ENCODE measurements at places on chromosomes 3 and 15.

DNA sequence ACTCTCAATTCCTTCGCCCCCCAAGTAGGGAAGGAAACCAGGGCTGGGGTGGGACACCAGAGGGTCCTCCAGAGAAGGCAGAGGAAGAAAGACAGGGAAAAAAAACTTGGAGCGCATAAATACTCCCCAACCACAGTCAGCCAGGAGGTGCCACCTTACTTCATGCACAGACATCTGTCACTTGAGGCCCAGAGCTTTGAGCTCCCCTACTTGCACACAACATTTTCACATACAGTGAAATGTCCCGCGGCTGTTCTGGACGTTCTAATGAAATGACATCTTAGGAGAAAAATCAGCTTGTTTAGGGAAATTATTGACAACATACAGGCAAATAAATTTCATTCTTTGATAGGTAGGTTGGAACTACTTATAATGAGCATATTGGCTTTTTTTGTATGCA, 113.0 kb downstream of the LIPC start:
- no peak for DNase-seq
- peaks cover 3% of the 10 kb centered on the region for H3K4me1 ChIP-seq
- H3K27ac ChIP-seq = no peak overlapping the region
- no peaks in the 10 kb centered on the region for H3K27me3 ChIP-seq

DNA sequence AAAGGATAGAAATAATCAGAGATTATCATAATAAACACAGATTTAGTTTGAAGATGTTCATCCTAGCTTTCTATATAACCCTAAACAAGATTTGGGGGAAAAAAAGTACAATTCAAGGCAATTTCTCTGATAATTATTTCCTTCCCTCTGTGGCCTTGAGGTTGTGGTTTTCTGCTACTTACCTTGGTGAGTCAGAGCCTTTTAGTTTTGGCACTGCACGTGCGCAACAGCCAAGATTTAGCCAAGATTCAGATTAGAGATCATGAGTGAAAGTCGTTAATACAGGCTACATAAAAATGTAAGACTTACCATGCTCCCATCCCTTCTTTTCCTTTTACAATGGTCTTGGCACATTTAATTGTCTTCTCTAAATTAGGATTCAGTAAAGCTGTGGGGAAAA, 6.7 kb downstream of the LYZL4 start:
- no peak overlapping the region for H3K4me3 ChIP-seq
- H3K4me1 ChIP-seq = no peaks in the 10 kb centered on the region
- no peaks in the 10 kb centered on the region for H3K36me3 ChIP-seq
- H3K27ac ChIP-seq = no peak overlapping the region
- no peaks in the 10 kb centered on the region for H3K27me3 ChIP-seq

DNA sequence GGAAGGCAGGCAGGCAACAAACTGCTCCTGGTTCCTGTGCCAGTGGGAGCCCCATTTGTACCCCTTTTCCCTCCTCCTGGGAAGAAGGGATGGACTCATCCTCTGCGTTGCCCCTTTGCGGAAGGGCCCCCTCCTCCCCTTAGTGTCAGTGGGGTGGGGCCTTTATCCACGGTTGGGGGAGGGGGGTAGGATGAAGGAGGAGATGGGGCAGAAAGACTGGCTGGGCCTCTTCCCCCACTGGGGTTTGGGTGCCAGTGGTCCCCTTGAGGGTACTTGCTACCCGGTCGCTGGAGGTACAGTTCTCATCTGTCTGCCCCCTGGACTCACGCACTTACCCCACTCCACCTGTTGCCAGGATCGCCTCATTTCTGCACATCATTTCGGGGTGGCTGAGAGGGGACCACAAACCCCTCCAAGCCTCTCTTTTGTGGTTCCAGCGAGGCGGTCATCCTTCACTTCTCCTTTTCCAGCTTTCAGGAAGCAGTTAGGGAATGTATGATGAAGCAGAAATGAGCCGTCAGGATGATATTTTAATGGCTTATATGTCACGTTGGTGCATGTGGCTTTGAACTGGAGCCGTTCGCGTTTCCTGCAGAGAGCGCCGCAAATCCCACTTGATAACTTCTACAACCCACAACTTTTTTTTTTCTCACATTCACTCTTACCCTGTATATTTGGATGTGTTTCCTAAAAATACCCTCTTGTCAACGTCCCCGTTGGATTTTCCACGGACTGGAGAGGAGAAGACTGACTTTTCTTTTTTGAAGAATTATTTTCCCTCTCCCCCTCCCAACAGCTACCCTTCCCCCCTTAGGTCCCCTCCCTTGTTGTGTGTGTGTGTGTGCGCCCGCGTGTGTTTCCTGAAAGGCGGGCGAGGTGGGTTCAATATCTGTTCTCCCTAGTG, at the start of gene ZIC4:
Gene ZIC4 (minus strand): TSS at position 516 of the 904 bp plus-strand sequence. CDS start 3,746 bp downstream, outside the sequence.
- no peaks in the 10 kb centered on the region for H3K36me3 ChIP-seq
- no peak within 1 kb of the TSS for H3K4me3 ChIP-seq
- H3K27ac ChIP-seq = no peak within 1 kb of the TSS
- no peaks in the 10 kb centered on the region for H3K4me1 ChIP-seq
- DNase-seq = no peak

GRCh38 chr3:160403796-160404470, 4.5 kb downstream of the SMC4 start:
- no peak for DNase-seq
- H3K36me3 ChIP-seq = peaks cover 4% of the 10 kb centered on the region
- no peak overlapping the region for H3K4me3 ChIP-seq
- H3K4me1 ChIP-seq = no peaks in the 10 kb centered on the region

DNA sequence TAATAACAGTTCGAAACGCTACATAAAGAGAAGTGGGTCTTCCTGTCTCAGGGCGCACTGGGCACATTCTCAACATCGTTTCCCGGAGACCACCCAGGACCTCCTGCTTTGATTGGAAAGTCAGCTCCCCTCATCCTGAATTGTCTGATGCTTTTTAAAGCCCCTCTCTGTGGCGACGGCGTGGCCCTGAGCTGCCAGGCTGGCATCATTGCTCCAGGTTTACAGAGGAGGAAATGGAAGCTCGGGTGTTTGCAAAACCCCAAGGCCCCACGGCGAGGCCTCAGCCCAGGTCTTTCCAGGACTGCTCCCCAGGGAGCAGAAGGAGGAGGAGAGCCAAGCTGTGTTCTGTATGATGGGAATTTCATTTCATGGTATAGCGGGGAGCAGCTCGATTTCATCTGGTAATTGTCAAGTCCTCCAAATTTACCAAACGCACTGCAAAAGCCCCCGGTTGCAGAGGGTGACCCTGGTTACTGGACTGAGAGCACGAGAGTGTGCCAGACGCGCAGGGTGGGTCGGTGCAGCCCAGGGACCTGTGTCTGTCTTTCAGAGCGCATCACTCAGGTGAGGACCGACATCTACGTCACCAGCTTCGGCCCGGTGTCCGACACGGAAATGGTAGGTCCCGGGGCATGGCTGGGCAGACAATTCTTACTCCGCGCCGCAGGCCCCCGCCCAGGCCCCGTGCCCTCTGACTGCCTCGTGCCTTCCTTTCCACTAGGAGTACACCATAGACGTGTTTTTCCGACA, 15.9 kb downstream of the GABRA5 start:
- no peaks in the 10 kb centered on the region for H3K36me3 ChIP-seq
- H3K4me3 ChIP-seq = no peak overlapping the region
- H3K4me1 ChIP-seq = no peaks in the 10 kb centered on the region
- no peak for DNase-seq
